ENCODE measurements at places on chromosomes 5 and 9.

DNA sequence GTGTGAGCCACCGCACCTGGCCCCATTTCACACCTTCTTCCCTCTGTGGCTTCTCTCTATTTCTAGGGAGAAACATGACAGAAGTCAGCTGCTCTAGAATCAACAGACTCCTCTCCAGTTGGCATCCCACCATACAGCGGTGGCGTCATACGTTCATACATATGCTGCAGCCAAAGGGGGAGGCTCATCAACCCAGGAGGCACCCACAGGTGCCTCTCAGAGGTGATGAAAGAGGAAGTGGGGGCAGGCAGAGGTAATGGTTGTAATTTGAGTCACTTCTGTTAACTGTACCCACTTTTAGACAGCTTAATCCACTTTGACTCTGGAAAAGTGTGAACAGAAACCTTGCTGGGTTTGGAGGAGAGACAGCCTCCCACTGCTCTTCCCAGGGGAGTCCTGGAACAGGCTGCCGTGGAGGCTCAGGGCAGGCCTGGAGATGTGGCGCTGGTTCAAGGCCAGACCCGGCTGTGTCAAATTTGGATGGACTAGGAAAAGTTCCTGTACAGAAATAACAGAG, 47.3 kb upstream of the SUB1 start:
- H3K4me3 ChIP-seq, result no peak overlapping the region
- no peaks in the 10 kb centered on the region for H3K27me3 ChIP-seq
- no peaks in the 10 kb centered on the region for H3K4me1 ChIP-seq
- no peak for DNase-seq

- no peak overlapping the region for H3K27ac ChIP-seq
- H3K4me3 ChIP-seq, result no peak overlapping the region
- no peaks in the 10 kb centered on the region for H3K27me3 ChIP-seq
- no peaks in the 10 kb centered on the region for H3K4me1 ChIP-seq
- H3K36me3 ChIP-seq, result no peaks in the 10 kb centered on the region
- DNase-seq, result no peak
Measured at GRCh38 chr9:93303806-93304573, 120.1 kb downstream of the WNK2 start.

DNA sequence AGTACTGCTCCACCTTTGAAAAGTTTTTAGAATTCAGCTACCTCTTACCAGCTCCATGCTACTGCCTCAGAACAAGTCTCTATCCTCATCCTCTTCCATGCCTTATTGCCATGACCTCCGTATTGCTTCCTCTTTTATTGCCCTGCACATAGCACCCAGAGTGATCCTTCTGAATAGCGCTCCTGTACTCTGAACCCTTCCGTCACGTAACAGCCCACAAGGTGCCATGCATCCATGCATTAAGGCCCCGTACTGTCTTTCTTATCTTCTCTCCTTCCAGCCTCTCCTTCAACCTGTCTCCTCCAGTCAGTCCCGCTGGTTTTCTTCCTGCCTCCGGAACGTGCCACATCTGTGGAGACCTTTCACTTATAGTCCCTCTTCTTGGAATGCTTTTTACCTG, 273.3 kb upstream of the SEMA6A start:
- no peak overlapping the region for H3K4me3 ChIP-seq
- no peak for DNase-seq
- no peak overlapping the region for H3K27ac ChIP-seq
- H3K36me3 ChIP-seq, result no peaks in the 10 kb centered on the region
- no peaks in the 10 kb centered on the region for H3K4me1 ChIP-seq

- no peaks in the 10 kb centered on the region for H3K4me1 ChIP-seq
- H3K27me3 ChIP-seq, result no peaks in the 10 kb centered on the region
- DNase-seq, result no peak
- H3K27ac ChIP-seq, result no peak overlapping the region
Measured at GRCh38 chr9:137604345-137605086, 970 bp upstream of the ARRDC1 start.

DNA sequence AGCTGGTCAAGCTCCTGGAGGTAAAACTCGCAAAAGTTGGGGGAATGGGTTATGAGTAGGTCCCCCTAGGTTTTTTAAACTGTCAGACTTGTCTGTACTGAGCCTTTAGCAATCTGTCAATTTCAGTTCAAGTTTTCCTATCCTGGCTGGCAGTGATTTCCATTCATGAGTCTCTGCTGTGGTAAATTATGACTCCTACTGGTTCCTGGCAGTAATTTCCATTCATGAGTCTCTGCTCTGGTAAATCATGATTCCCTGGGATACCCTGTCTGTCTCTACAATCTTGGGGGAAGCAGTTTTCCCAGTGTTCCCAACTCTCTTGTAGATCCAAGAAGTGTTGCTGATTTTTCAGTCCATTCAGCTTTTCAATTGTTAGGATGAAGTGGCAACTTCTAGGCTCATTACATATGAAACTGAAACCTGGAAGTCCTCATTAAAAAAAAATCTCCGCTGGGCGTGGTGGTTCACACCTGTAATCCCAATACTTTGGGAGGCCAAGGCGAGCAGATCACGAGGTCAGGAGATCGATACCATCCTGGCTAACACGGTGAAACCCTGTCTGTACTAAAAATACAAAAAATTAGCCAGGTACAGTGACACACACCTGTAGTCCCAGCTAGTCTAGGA, 91.3 kb upstream of the GPBP1 start:
- no peaks in the 10 kb centered on the region for H3K27me3 ChIP-seq
- no peaks in the 10 kb centered on the region for H3K36me3 ChIP-seq
- no peaks in the 10 kb centered on the region for H3K4me1 ChIP-seq
- no peak overlapping the region for H3K27ac ChIP-seq

DNA sequence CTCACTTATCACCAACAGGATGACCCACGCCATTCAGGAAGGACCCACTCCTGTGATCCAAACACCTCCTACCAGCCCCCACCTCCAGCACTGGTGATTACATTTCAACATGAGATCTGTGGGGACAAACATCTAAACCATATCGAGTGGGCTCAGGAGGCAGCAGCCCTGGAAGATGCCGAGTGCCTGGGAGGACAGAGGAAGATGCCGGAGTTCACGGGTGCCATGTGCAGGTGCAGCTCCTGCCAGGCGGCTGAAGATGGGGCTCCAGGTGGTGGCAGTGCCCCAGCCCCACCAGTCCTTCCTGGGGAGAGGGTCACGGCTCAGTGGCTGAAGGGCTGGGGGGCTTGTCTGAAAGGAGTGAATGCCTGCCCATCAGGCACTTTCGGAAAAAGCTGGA, 6.1 kb upstream of the CEP72 start:
- H3K36me3 ChIP-seq, result no peaks in the 10 kb centered on the region
- H3K27me3 ChIP-seq, result no peaks in the 10 kb centered on the region
- DNase-seq, result no peak
- no peak overlapping the region for H3K27ac ChIP-seq
- no peaks in the 10 kb centered on the region for H3K4me1 ChIP-seq

- DNase-seq, result peak; percentile 29
- no peak overlapping the region for H3K27ac ChIP-seq
- H3K36me3 ChIP-seq, result no peaks in the 10 kb centered on the region
- H3K4me3 ChIP-seq, result no peak overlapping the region
Measured at GRCh38 chr5:116382874-116383266, 191.8 kb downstream of the SEMA6A start.

GRCh38 chr5:102762095-102762534, 7.0 kb downstream of the PAM start:
- no peak overlapping the region for H3K4me3 ChIP-seq
- no peaks in the 10 kb centered on the region for H3K27me3 ChIP-seq
- H3K36me3 ChIP-seq, result no peaks in the 10 kb centered on the region
- H3K27ac ChIP-seq, result no peak overlapping the region
- no peak for DNase-seq

DNA sequence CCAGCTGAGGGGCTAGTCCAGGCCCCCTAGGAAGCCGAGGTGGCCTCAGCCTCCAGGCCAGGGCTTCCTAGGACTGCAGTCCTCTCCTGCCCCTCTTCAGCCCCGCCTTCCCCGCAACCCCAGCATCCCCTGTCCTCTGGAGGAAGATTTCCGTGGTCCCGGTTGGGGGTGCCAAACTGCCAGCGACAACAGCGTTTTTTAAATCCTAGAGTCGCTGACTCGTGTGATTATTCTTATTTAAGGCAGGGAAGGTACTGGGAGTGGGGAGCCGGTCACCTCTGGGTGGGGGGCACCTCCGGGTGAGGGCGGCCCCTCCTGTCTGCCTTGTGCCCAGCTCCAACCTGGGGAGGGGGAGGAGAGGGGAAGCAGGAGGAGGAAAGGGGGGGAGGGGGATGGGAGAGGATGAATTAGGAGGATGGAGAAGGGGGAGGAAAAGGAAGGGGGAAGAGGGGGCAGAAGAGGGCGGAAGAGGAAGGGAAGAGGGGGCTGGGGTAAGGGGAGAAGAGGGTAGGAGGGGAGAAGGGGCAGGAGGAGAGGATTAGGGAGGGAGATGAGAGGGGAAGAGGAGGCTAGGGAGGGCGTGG, 173.1 kb upstream of the IER5L start:
- peak; percentile 88 for DNase-seq
- peak overlapping the region; percentile 91 for H3K27ac ChIP-seq
- H3K27me3 ChIP-seq, result no peaks in the 10 kb centered on the region
- H3K4me1 ChIP-seq, result peaks cover 6% of the 10 kb centered on the region
- no peaks in the 10 kb centered on the region for H3K36me3 ChIP-seq
- no peak overlapping the region for H3K4me3 ChIP-seq

- H3K4me3 ChIP-seq, result no peak overlapping the region
- no peaks in the 10 kb centered on the region for H3K27me3 ChIP-seq
- no peaks in the 10 kb centered on the region for H3K36me3 ChIP-seq
Measured at GRCh38 chr9:95581900-95582299, 65.1 kb upstream of the PTCH1 start.

- no peaks in the 10 kb centered on the region for H3K27me3 ChIP-seq
- no peak for DNase-seq
- H3K27ac ChIP-seq, result no peak overlapping the region
- no peak overlapping the region for H3K4me3 ChIP-seq
- no peaks in the 10 kb centered on the region for H3K36me3 ChIP-seq
Measured at GRCh38 chr5:147613359-147613758, 103.5 kb upstream of the DPYSL3 start.
